ENCODE measurements at places on chromosomes 2 and 18.

GRCh38 chr18:47815486-47816270 is 114.8 kb downstream of the SMAD2 start:
- DNase-seq: no peak

- no peak for DNase-seq
Observed at GRCh38 chr2:203330434-203330833, 2.2 kb downstream of the ABI2 start.

GRCh38 chr2:98569197-98569793 is 39.0 kb downstream of the COA5 start:
- peak; percentile 61 for DNase-seq

DNA sequence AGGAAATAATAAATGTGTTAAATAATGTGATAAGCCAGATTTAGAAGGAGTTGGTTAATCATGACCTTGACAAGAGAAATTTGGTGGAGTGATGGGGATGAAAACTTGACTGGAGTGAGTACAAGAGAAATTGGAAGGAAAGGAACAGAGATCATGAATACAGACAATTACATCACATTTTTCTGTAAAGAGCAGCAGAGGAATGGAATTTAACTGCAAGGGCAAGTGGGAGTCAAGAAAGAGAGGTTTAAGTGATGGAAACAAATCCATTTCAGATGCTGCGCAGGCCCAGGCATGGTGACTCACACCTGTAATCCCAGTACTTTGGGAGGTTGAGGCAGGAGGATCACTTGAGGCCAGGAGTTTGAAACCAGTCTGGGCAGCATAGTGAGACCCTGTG is 46.7 kb downstream of the ICA1L start:
- DNase-seq: no peak

DNA sequence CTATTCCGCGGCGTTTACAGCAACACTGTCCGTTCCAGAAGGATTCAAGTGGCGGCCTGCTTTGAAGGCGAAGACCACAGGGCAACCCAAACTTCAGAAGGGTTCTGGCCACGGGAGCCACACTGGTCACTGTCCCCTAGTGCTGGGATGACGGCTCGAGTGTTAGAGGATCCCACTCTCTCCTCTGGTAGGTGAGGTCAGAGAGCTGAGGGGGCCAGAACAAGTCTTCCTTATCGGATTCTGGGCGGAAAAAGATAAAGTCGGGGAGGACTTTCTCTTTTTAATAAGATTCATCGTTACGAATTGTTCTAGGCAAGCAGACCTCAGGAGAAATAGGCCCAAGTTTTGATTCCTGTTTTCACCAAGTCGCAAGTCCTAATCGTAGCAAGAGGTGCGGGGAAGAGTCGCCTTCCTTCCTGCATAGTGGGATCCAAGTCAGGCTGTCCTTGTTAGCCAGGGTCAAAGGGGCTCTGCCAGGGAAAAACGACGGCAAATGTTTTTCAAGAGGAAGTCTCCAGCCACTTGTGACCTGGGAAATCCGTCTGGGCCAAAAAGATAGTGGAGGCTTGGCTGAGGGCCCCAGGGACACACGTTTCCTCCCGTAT is 864 bp upstream of the MYL12A start:
- DNase-seq: no peak

- no peak for DNase-seq
Observed at GRCh38 chr18:75871596-75871995, 444.1 kb upstream of the SMIM21 start.

DNA sequence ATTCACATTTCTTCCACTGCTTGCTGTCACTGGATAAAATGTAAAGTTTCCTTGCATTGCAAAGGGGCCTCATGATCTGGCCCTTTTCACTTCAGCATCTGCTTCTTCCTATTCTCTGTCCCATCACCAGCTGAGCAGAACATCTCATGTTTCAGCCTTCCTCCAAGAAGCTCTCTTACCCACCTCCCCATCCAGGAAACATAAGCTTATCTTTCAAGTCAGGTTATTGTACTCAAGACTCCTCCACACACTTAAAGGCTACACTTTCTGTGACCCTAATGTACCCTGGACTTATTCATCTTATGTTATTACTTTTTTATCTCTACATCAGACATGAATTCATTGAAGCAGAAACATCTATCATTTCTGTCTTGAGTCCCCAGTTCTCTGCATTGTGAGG is 230.5 kb downstream of the PMAIP1 start:
- no peak for DNase-seq

- DNase-seq: peak; percentile 10
Observed at GRCh38 chr2:230537531-230537976, 121.6 kb downstream of the SP100 start.

GRCh38 chr2:127175751-127176354 is 44.2 kb downstream of the CYP27C1 start:
- DNase-seq: no peak

GRCh38 chr2:196012314-196012713 is 56.3 kb downstream of the DNAH7 start:
- no peak for DNase-seq

DNA sequence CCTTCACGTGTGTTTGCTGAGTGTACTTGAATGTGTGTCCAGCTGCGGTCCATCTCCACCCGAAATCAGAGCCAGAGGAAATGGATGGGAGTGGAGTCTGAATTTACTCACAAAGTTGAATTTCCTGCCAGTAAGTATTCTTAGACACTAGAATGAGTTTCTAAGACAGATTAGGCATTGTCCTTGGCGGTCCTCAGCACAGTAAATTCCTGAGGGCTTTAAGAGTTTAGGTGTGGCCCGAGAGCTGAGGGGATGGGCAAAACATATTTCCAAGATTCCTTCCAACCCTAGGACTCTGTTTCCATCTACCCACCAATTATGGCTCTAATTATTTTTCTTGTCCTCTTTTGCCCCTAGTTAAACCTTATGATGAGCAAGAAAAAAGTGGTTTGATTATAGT is 90.3 kb upstream of the PHLPP1 start:
- no peak for DNase-seq

GRCh38 chr18:58862851-58863538 is 1.7 kb upstream of the ZNF532 start:
- DNase-seq: no peak

- DNase-seq: no peak
Observed at GRCh38 chr2:239884051-239884405, 141.1 kb downstream of the NDUFA10 start.

DNA sequence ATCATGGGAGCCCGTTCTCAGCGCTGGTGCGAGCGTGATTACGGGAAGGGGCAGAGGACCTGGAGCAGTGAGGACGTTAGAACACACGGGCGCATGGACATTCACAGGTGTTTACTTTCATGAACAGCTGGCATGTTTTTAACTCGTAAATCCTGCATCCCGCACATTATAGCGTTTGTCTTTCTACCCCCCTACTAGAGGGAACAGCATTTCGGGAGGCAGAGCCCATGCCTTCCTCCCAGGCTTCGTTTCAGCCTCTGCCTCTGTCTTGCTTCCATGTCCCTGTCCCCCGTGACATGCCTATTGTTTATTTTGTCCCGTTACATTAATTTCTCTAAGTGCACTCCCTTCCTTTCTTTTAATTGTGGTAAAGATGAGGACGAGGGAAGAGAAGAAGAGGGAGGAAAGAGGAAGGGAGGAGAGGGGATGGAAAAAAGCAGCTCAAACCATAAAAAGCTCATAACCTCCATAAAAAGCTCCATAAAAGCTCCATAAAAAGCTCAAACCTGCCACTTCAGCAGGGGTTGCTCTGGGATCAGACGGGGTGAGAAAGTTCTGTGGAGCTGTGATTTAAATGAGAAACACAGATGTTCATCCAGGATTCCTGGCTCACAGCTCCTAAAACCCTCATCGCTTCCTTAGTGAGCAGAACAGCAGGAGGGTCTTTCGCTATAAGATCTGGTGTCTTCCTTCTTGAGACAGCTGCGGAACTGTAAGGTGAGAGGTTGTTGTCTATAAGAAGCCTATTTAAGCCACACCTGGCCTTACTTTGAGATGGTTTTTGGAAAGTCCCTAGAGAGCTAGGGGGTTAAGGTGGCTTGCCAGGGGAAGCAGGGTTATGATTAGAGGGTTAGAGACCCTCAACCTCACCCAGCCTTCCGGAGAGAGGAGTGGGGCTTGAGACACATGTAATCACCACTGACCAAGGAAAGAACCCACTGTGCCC is 66.6 kb upstream of the SNTG2 start:
- DNase-seq: no peak

DNA sequence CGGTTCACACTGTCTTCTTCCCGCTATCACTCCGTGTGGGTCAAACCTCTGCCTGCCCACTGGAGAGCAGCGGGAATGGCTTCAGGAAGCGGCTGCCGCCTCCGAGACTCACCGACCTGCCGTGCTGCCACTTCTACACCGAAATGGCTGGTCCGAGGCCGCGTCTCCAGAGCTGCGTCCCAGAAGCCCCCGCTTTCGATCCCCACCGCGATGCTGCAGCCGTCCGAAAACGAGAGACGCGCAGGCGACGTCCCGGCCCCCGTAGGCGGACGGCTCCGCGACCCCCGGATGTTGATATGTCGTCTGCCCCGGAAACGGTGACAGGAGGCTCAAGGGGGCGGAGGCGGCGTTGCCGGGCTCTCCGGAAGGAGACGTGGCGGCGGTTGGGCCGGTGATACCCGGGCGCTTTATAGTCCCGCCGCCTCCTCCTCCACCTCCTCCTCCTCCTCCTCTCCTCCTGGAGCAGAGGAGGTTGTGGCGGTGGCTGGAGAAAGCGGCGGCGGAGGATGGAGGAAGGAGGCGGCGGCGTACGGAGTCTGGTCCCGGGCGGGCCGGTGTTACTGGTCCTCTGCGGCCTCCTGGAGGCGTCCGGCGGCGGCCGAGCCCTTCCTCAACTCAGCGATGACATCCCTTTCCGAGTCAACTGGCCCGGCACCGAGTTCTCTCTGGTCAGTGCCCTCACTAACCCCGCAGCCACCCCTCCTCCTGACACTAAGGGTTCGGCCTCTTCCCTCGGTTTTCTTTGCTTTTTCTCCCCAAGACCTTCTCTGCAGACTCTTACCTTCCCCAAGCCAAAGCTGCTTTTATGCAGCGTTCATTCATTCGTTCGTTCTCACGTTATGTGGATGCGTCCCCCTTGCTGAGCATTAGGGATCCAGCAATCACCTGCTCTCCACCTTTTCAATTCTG is at the start of the genes ASB3 and ERLEC1:
TSS of gene ASB3 (minus strand) at position 249 of the 909 bp plus-strand sequence. CDS start 21,381 bp downstream, outside the sequence.
TSS of gene ERLEC1 (plus strand) at position 340 of the 909 bp plus-strand sequence. CDS start at position 507, 167 bp downstream.
- peak; percentile 92 for DNase-seq

- DNase-seq: no peak
Observed at GRCh38 chr2:40130251-40130994, 321.5 kb downstream of the SLC8A1 start.

GRCh38 chr2:197304556-197305011 is 6.0 kb downstream of the ANKRD44 start:
- DNase-seq: peak; percentile 81

DNA sequence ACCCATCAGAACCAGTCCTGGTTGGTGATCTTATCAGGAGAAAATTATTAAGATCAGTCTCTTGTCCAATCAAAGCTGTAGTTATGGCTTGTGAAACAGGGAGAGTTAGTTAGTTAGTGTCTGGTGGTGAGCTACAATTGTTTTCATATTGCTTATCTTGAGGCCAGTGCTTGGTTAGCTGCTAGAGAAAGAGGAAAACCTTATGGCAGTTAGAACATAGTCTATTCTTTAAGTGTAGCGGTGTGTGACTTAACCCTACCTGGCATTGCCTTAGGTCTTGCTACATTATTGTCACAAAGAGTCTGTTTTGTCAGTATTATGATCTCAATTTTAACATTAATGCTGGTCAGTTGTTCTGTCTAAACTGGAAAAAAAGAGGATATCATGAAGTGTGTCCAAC is 11.5 kb upstream of the ABCA12 start:
- no peak for DNase-seq

DNA sequence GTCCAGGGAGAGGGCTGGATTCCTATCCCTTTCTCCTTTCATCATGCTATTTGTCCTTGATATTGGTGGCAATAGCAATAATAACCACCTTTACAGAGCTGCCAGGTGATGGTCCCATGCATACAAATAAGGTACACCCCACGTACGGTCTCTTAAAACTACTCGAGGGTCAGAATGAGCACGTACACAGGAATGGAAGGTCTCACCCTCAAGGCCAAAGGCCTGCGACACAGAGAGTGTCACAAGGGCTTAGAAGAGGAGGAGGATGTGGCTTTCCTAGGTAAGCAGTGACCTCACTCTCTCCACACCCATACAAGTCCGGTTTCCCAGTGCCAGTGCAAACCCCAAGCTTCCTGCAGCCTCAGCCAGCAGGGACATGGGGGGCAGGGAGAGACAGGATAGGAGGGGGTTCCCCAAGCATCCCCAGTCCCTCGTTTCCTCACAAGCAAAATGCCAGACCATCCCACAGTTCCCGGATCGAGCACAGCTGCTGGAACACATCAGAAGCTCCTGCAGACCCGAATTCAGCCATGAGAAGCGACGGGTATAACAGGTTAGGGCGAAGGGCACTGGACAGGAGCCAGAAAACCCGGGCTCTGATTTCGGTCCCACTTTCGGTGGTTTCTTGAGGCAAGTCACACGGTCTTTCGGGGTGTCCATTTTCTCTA is 49.2 kb downstream of the PLB1 start:
- DNase-seq: peak; percentile 56

GRCh38 chr2:174339561-174340399 is 5.0 kb downstream of the SP9 start:
- DNase-seq: no peak

DNA sequence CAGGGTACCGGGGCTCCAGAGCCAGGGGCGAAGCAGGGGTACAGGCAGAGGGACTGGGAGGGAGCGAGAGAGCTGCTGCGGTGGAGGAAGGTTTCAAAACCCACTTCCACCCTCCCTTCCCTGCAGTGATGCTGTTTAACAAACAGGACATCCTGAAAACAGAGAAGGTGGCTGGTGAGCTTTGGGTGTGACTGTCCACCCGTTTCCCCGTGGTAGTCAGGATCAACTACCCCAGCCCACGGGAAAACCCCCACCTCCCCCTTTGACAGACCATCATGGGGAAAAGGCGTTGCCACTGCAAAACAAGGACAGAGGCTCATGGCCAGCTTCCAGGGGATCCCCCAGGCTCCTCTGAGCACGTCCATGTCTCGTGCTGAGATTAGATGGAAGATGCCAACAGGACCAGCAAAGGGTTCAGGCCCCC is 12.9 kb downstream of the TMEM185B start:
- DNase-seq: no peak

DNA sequence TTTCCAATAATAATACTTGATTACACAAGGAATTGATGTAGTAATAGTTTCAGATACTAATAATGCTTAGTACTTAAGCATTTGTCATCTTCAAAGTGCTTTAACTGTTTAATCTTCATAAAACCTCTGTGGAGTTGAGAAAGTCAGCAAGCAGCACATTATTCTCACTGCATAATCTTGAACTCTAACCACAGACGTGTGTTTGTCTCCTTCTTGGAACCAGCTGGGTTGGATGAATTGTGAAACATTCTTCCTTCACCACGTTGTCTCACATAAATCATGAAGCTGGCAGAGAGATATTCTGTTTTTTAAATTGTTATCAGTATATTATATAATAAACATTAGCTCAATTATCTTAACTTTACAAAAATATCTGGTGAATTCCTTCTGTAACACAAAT is 55.1 kb upstream of the LDAH start:
- DNase-seq: no peak

DNA sequence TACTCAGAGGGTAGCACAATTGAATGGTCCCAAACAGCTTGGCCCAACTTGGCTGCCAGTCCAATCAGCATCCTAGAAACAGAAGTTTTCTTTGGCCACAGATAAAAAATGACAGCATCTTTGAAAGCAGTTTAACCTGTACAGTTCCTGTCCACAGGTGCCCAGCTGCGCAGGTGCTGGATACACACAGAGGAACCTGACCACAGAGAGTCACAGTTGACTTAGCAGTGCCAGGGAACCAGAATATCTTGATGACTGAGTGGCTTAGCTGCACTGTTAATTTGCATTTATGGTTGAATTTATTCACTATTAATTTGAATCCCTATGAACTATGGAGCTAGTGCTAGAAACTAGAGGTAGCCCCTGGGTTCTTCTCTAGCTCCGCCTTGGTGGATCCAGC is 93.7 kb downstream of the TPGS2 start:
- DNase-seq: no peak

All from activated CD4-positive, alpha-beta T cell treated with anti-CD3 and anti-CD28 coated beads, Interleukin-2, Interleukin-4, amounts not matched to agents 100 ng/mL and 50 ng/mL, durations not matched to agents 16 hours and 8 hours (primary cell).